T-helper 1 cell (primary cell): ENCODE measurements at places on chromosomes 6 and 20.

DNA sequence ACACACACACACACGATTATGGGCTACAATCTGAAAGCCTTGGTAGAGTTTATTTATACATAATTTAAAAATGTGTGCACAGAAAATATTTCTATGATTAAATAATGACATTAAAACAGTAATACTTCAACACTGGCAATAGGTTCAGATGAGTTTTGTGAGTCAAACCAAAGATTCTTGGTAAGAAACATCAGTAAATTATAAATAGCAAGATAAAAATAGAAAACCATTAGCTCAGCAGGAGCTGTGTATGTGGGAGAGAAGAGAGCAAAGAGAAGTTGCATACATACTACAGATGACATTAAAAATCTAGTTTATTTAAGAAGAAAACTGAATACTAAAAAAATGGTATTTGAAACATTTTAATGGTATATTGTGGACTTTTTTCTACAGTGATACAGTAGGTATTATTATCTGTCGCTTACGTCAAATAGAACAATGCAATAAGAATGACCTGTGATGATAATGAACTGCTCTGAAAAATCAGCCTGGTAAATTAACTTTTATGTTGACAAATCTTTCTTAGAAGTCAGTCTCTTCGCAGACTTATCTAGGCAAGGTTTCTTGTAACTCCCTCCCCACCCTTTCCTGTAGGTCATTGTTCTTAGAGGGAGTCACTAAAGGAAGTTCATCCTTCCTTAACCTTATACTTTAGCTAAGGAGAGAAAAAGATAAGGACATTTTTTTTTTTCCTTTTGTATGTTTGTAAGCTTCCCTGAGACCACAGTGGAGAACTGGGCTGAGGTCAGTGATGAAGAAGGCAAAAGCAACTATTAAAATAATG, 149.3 kb downstream of the GJA1 start:
- no peak for DNase-seq

DNA sequence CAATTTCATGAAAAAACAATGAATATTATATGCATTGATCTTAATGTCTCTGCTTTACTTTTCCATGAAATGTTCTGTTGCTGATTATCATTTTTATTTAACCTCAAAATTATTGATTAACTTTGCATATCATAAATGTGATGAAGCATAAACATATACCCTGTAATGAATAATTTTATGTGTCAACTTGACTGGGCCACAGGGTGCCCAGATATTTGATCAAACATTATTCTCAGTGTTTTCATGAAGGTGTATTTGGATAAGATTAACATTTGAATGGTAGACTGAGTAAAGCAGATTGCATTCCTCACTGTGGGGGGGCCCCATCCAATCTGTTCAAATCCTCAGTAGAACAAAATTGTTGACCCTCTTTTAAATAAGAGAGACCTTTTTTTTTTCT, 265.2 kb downstream of the CENPW start:
- no peak for DNase-seq

GRCh38 chr6:41604006-41604405, 34.3 kb upstream of the MDFI start:
- no peak for DNase-seq

- no peak for DNase-seq
Measured at GRCh38 chr20:41632896-41633295, 14.7 kb upstream of the CHD6 start.

- no peak for DNase-seq
Measured at GRCh38 chr6:112004201-112005012, 49.5 kb upstream of the CCN6 start.

DNA sequence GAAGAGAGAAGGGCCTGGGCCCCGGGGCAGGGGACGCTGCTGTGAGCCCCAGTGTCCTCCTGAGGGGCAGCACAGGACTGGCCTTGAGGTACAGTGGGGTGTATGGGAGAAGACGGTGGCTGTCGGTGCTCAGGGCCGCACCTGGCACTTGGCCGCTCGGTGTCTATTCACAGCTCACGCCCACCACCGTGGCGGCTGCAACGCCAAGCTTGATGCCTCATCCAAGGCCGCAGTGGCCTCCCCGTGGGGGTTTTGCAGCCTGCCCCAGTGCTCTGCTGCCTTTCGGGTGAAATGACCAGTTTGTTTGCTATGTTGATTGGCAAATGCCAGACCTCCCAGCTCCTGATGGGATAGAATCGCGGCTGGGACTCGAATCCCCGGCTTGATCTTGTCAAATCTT, 79.5 kb upstream of the SLCO4A1 start:
- no peak for DNase-seq

- DNase-seq = no peak
Measured at GRCh38 chr20:63008541-63009044, 1.8 kb upstream of the BHLHE23 start.

- no peak for DNase-seq
Measured at GRCh38 chr6:12350644-12351170, 60.5 kb downstream of the EDN1 start.
